Spinal cord (tissue), 10 donors: ENCODE measurements at places on chromosomes 5 and 9. TPM values are rescaled to one million over a fixed set of nuclear protein-coding genes. Genes with fewer than 3 reads are reported as not detected.

The EDIL3 gene
- 246 TPM for total RNA-seq

The TMEM215 gene
- total RNA-seq: 5.2 TPM

The RABL6 gene
- 49.1 TPM for total RNA-seq

The AGPAT2 gene
- 14.3 TPM for total RNA-seq

The GKAP1 gene
- 14.8 TPM for total RNA-seq

The ZNF658 gene
- 18.8 TPM for total RNA-seq

DNA sequence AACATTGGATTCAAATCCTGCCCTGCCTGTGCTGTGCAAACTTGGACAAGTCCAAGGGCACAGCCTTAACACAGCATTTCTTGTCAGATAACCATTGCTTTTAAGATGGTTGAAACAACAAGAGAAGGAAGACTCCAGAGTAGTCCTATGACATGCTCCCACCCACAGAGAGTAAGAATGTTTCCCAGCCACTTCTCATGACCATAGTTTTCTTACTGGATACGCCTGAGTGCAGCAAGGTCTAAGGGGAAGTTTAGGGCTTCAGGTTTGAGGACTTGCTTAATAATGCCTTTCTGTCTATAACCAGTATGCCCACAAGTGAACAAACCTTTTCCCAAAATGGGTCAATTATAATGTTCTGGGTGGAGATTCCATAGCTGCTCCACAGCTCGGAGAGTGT is 126.4 kb downstream of the SLF1 start:
- no peaks in the 10 kb centered on the region for H3K4me1 ChIP-seq
- DNase-seq: no peak
- H3K27ac ChIP-seq: no peak overlapping the region
- no peaks in the 10 kb centered on the region for H3K27me3 ChIP-seq

- H3K27ac ChIP-seq: no peak overlapping the region
- DNase-seq: no peak
- no peaks in the 10 kb centered on the region for H3K36me3 ChIP-seq
- no peak overlapping the region for H3K4me3 ChIP-seq
- H3K27me3 ChIP-seq: no peaks in the 10 kb centered on the region
- no peaks in the 10 kb centered on the region for H3K4me1 ChIP-seq
Observed at GRCh38 chr9:5489630-5490490, 20.5 kb upstream of the PDCD1LG2 start.

DNA sequence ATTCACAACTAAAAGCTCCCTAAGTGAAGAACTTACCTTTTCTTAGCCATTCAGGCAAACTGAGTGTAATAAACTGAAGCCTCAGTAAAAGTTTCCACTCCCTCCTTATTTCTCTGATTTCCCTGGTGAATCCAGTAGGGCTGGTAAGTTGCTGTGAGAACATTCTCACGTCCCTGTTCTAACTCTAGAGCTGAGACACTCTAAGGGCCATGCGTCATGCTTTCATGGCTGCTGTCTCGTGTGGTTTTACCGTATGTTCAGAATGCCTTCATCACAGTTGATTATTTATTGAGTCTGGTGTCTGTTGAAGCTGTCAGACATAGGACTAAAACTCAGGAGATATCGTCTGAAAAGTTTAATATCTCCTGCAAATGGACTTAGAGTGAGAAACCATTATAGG is 1.3 kb downstream of the OR2S2 start:
- H3K27ac ChIP-seq: no peak overlapping the region
- no peaks in the 10 kb centered on the region for H3K4me1 ChIP-seq
- no peaks in the 10 kb centered on the region for H3K36me3 ChIP-seq
- H3K4me3 ChIP-seq: no peak overlapping the region
- no peak for DNase-seq

DNA sequence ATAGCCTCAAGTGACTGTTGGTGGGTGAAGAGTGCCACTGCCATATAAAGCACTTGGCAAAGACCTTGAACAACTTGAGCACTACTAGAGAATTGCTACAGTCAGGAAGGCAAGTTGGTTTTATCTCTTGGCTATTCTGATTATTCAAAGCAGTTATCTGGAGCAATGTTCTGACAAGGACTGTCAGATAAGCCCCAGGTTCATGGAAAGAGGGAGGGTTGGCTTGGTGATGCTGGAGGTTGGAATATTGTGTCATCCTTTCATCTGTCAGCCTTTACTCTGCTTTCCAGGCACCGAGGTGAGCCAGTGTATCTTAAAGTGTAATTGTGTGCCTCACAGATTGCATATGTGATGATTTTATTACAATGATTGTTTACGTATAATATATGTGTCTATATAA is 548.4 kb upstream of the ZNF608 start:
- H3K4me3 ChIP-seq: no peak overlapping the region
- H3K4me1 ChIP-seq: no peaks in the 10 kb centered on the region
- no peak overlapping the region for H3K27ac ChIP-seq

DNA sequence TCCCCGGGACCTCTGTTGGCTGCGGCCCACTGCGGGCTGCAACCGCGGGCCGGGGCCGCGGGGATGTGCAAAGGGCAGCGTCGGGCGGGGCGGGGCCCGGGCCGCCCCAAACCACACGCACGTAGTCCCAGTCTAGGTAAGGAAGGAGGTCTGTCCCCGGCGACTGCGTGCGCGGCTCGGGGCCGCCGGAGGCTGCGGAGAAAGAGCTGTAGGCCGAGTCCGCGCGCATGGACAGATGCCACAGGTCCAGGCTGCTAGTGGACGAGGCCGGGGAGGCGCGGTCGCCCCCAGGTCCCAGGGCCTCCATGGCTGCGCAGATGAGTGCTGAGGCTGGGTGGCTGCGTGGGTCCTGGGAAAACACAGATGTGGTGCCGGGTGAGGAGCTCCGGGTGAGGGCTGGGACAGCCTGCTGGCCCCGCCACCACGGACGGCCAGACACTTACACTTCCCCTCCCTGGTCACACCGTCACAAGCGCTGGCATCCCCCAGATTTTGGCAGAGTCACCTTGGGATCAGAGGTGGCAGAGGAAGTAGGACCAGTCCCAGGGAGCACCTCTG is 4.5 kb downstream of the SHROOM1 start:
- peaks cover 10% of the 10 kb centered on the region for H3K36me3 ChIP-seq
- H3K4me3 ChIP-seq: no peak overlapping the region

- H3K4me1 ChIP-seq: no peaks in the 10 kb centered on the region
- no peak overlapping the region for H3K4me3 ChIP-seq
- no peak overlapping the region for H3K27ac ChIP-seq
- no peak for DNase-seq
Observed at GRCh38 chr5:10130881-10131280, 118.8 kb downstream of the ATPSCKMT start.

DNA sequence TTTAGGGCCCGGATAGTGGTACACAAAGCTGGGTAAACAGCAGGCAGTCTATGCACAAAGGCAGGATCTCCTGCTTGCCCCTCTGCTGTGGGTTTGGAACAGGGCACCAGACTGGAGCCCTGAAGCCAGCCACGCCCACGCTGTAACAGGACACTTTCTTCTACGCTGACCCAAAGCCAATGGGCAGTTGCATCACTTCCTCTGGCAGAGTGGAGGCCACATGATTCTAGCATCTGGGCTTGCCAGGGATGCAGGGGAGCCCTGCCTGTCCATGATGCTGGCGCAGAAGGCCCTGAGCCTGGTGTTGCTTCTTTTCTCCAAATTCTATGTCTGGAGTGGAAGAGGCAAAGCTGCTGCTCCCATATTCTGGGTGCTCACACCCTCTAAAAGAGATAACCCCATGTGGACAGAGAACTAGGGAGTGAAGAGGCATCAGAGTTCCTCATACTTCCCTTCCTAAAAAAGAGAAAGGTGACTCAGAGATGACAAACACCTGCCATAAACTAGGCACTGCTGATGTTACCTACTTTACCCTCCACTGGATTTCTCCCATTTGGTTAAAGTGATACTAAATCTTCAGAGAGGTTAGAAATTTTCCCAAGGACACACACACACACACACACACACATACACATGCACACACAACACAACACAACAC is 260.3 kb upstream of the KLF4 start:
- H3K27ac ChIP-seq: peak overlapping the region; percentile 67
- H3K36me3 ChIP-seq: no peaks in the 10 kb centered on the region
- no peak overlapping the region for H3K4me3 ChIP-seq
- no peaks in the 10 kb centered on the region for H3K27me3 ChIP-seq

GRCh38 chr5:147558826-147559225 is 49.0 kb upstream of the DPYSL3 start:
- no peaks in the 10 kb centered on the region for H3K27me3 ChIP-seq
- no peak overlapping the region for H3K4me3 ChIP-seq
- peaks cover 9% of the 10 kb centered on the region for H3K4me1 ChIP-seq
- DNase-seq: no peak
- H3K36me3 ChIP-seq: no peaks in the 10 kb centered on the region

GRCh38 chr5:53165431-53166182 is 56.0 kb upstream of the MOCS2 start:
- no peaks in the 10 kb centered on the region for H3K4me1 ChIP-seq
- no peaks in the 10 kb centered on the region for H3K36me3 ChIP-seq
- H3K27ac ChIP-seq: no peak overlapping the region

DNA sequence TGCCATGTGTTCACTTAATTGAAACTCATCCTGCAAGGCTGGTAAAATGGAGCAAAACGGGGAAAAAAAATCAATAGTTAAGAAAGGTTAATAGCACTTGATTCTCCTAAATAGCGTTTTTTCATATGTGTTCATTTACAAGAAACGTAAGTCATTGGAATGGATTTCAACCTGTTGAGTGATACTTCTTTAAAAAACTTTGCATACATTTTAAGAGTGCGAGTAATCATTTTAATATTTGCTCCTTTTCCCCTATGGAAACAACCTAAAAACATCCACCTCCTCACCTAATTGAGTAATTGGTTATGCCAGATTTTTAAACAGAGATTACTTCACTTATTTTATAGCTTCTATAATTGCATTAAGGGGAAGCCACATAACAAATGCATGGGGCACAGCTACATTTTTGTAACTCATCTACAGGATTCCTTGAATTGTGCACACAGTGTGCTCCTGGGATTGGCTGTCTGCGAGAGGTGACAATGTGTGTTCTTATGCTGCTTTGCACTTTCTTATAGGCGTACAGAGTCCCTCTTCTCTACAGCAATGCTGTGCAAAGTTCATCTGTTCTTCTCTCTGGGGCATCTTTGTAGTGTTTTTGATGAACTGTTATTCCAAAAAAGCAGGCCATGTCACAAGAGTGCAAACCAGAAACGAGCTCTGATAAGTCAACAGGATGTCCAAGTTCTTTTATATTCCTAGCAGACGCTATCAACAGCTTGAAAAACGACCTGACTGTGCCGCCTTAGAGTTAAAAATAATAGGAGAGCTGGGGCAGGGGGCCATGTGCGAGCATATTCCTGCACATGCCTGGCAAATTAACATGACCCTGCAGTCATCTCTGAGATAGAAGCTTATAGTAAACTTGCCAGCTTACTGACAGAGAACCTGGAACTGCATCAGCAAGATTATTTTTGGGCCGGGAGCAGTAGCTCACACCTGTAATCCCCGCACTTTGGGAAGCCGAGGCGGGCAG is 117.9 kb downstream of the GOLPH3 start:
- DNase-seq: no peak
- no peak overlapping the region for H3K4me3 ChIP-seq
- peaks cover 6% of the 10 kb centered on the region for H3K4me1 ChIP-seq
- no peaks in the 10 kb centered on the region for H3K27me3 ChIP-seq
- H3K36me3 ChIP-seq: no peaks in the 10 kb centered on the region

- no peaks in the 10 kb centered on the region for H3K36me3 ChIP-seq
- H3K4me1 ChIP-seq: peaks cover 18% of the 10 kb centered on the region
- DNase-seq: no peak
- no peak overlapping the region for H3K27ac ChIP-seq
Observed at GRCh38 chr5:7849681-7850394, 1.1 kb downstream of the CFAP90 start.

DNA sequence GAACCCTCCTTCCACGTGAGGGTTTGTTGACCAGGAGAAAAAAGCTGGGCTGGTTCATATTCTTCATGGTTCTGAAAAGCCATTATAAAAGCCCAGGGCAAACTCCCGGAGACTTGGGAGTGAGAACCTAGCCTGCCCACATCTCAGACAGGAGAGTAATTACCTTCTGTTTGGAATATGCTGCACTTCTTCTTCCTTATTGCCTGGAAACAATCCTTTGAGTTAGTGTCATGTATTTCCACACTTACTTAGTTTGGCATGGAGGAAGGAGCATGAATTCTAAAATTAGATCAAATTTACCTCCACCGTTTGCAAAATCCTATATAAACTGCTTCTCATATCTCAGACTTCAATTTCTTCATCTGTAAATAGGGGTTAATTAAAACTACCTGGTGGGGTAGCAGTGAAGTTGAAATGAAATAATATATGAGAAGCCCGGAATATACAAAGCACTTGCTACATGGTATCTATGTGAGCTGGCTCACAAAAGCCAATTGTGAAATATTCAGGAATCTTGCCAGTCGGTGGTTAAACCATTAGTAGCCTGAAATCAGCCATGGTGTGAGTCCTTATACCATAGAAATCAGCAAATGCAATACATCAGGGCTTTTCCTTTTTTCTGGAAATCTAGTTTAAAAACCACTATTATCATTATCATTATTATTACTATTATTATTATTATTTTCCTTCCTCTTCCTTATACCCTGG is 140.0 kb upstream of the RAD23B start:
- no peaks in the 10 kb centered on the region for H3K4me1 ChIP-seq
- no peaks in the 10 kb centered on the region for H3K27me3 ChIP-seq
- no peak overlapping the region for H3K27ac ChIP-seq
- H3K4me3 ChIP-seq: no peak overlapping the region
- H3K36me3 ChIP-seq: no peaks in the 10 kb centered on the region

GRCh38 chr5:143251190-143251589 is 152.3 kb downstream of the NR3C1 start:
- no peak overlapping the region for H3K4me3 ChIP-seq
- no peaks in the 10 kb centered on the region for H3K36me3 ChIP-seq
- H3K4me1 ChIP-seq: no peaks in the 10 kb centered on the region
- no peak overlapping the region for H3K27ac ChIP-seq
- no peak for DNase-seq
- no peaks in the 10 kb centered on the region for H3K27me3 ChIP-seq

DNA sequence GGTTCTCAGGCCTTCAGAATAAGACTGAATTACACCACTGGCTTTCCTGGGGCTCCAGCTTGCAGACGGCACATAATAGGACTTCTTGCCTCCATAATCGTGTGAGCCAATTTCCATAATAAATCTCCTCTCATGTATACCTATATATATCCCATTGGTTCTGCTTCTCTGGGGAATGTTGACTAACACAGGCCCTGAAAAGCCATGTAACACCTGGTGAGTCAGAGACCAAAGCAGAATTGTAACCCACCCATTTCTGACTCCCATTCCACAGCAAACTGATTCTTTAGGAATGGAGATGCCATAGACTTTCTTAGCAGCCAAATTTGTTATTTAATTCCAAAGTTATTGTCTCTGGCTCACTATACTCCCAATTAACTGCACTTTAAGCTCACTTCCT is 85.4 kb upstream of the AGXT2 start:
- H3K36me3 ChIP-seq: no peaks in the 10 kb centered on the region
- no peaks in the 10 kb centered on the region for H3K27me3 ChIP-seq
- H3K4me1 ChIP-seq: no peaks in the 10 kb centered on the region

- no peak overlapping the region for H3K4me3 ChIP-seq
- H3K27me3 ChIP-seq: no peaks in the 10 kb centered on the region
- no peak overlapping the region for H3K27ac ChIP-seq
Observed at GRCh38 chr5:57383093-57383861, 99.3 kb downstream of the ACTBL2 start.
